Muscle of leg (tissue), 16 donors: ENCODE measurements at places on chromosomes 1 and 21. TPM values are rescaled to one million over a fixed set of nuclear protein-coding genes. Genes with fewer than 3 reads are reported as not detected.

DNA sequence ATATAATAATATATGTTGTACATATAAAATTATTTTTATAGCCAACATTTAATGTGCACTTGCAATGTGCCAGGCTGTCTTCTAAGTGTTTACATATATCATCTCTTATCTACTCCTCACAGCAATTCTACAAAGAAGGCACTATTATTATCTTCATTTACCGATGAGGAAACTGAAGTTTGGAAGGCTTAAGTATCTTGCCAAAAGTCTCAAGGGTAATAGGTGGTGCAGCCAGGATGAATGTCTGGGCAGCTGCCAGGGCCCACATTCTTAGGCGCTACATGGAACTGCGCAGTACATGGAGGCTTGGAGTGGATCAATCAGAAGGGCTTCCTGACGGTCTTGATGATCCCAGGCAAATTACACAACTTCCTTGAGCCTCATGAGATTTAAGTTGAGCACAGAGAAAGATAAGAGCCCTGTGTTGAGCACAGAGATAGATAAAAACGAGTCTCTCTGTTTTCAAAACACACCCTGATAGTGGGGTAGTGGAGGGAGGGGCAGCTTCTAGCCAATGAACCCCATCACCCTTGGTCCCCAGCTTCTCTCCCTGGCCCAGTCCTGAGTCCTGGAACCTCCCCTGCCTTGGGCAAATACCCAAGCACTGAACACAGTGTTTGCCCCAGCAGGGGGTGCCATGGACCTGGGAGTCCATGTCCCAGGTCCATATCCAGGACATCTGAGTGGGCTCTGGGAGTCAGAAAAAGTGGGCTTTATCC, 9.2 kb downstream of the POU3F1 start:
- no peak for DNase-seq

PCBP3 gene
- 1.7 TPM for polyA plus RNA-seq

- peak; percentile 45 for DNase-seq
Observed at GRCh38 chr1:101520302-101520701, 283.5 kb downstream of the S1PR1 start.

CLCA4 gene
- not detected for polyA plus RNA-seq

- DNase-seq, result peak; percentile 90
Observed at GRCh38 chr1:59367301-59368007, 70.6 kb downstream of the FGGY start.

GRCh38 chr1:4215391-4215790, 315.3 kb upstream of the C1orf174 start:
- no peak for DNase-seq

DNA sequence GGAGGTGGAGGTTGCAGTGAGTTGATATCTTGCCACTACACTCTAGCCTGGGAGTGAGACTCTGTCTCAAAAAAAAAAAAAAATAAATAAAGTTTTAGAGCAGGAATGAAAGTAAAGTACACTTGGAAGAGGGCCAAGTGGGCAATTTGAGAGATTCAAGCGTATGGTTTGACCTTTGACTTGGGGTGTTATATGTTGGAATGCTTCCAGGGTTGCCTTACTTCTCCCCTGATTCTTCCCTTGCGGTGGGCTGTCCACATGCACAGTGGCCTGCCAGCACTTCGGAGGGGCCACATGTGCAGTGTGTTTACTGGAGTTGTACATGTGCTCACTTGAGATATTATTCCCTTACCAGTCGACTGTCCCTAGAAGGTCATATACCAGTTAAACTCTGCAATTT, 295.5 kb upstream of the PROX1 start:
- no peak for DNase-seq

DNA sequence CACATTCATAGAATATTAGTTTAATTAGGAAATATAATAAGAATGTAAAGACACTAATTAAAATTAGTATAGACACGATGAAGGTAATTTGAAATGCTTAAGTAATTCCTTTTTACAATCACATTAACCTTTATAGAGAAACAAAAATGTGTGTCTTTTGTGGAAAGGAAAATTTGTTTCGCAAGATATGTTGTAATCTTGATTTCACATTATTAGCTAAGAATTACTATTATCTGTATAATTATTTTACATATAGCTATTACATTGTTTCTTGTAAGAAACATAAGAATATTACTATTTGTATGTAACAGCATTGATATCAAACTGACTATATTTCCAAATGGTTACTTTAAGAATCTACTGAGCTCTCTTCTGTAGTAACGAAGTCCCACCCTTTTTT, 111.2 kb downstream of the PTPRC start:
- no peak for DNase-seq

- no peak for DNase-seq
Observed at GRCh38 chr1:111977378-111977777, 12.1 kb downstream of the KCND3 start.

DNA sequence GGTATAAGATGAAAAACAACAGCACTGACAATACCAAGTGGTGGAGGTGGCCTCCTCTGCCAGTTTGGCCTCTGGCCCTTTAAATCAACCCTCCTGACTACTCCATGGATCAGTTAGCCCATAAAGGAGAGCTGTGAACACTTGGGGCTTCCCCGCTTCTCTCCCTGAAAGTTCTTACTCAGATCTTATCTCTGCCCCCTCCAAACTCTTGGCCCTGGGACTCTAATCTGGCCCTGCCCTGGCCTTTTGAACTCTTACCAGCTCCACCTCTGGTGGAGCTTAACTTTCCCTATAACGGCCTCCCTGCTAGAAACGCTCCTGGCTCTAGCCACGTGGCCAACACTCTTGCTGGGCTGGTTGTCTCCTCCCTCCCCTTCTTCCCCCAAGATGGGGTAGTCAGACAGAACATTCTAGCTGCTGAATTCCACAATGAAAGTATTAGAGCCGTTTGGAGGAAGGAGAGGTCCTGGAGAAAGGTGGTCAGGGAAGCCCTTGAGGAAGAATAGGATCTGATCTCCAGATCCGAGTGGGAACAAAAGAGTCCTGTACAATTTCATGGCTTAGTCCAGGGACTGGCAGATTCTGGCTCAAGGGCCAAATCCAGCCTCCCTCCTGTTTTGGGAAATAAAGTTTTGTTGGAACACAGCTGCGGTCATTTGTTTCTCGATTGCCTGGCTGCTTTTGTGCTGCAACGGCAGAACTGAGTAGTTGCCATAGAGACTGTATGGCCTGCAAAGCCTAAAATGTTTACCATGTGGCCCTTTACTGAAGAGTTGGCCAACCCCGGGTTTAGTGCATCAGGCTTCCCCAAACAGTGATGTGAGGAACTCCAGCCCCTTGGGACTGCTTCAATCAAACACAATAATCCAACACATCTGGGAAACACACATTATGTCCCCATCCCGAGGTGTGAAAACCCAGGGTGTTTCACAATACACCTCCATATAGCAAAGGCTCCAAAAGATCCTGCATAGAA, 9.5 kb upstream of the PIGR start:
- DNase-seq, result peak; percentile 70

TRABD2B gene
- polyA plus RNA-seq, result 5.5 TPM

FAM78B gene
- 1.9 TPM for polyA plus RNA-seq

GRCh38 chr1:186463511-186463910, 2.6 kb upstream of the PDC start:
- no peak for DNase-seq

ADGRB2 gene
- 21.0 TPM for polyA plus RNA-seq

NR1I3 gene
- 1.3 TPM for polyA plus RNA-seq

LMOD1 gene
- 30.2 TPM for polyA plus RNA-seq

BTF3L4 gene
- polyA plus RNA-seq, result 69.4 TPM

GRCh38 chr1:3644273-3644672, 5.6 kb downstream of the WRAP73 start:
- no peak for DNase-seq

- DNase-seq, result no peak
Observed at GRCh38 chr1:116260621-116261020, 112.4 kb upstream of the ATP1A1 start.

DNA sequence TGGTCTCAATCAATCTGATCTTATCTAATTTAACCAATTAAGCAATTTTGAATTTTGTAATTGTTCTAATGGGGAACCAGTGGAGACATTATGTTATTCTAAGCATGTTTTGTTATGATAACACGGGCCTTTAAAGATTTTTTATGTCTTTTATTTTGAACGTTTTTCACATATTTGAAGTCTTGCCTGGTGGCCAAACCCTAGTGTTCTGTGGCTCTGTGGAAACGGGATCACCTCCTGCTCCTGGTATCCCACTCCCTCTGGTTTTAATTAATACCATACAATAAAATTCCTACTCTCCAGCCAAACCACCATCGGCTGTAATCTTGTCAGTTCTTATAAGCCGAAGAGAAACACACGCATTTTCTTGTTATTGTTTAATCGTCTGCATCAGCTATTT, 22.9 kb upstream of the LMO4 start:
- DNase-seq, result no peak

- no peak for DNase-seq
Observed at GRCh38 chr1:216323344-216323743, 99.9 kb downstream of the USH2A start.

HJV gene
- 227 TPM for polyA plus RNA-seq

DNA sequence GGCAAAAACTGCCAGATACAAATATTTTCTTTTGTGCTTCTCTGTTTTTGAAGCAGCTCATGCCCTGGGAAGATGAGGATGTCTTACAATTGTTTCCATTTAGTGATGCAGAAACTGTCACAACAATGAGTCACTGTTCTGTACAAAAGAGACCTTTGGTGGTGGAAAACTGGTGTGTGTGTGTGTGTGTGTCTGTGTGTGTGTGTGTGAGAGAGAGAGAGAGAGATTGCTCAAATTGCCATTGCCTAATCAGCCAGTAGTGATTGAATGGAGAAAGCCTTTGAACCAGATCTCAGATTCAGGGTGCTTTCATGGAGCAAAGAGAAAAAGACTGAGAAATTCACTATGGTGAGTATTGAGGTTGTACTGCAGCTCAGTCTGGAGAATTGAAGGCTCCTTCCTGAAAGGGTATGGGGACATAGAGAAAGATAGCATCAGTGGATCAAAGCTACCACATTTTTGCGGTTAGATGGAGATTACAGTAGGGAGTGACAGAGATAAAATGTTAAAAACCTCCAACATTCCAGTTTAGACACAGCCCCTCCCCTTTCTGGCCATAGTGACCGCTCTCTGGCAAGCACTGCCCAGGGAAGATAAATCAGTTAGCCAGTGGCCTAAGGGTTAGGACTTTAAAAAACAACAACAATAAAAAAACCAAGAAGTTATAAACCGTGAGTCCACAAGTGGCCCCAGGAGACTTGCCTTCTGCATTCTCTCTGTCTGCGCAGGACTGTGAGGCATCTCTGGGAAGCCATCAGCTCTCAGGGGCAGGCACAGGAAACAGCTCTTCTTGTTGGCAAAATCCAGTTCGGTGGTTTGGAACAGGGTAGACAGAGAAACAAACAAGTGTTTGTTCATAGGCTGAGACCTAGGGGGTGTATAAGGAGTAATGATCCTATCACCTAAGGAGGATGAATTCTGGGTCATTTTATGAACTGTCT, 406.5 kb downstream of the DUSP10 start:
- peak; percentile 47 for DNase-seq

GRCh38 chr1:175742790-175743459, 470 bp downstream of the TNR start:
- DNase-seq, result peak; percentile 83

GRCh38 chr1:84582802-84583587, 8.8 kb upstream of the CTBS start:
- no peak for DNase-seq

GRCh38 chr1:11764115-11764514, 2.1 kb downstream of the C1orf167 start:
- DNase-seq, result no peak

DNA sequence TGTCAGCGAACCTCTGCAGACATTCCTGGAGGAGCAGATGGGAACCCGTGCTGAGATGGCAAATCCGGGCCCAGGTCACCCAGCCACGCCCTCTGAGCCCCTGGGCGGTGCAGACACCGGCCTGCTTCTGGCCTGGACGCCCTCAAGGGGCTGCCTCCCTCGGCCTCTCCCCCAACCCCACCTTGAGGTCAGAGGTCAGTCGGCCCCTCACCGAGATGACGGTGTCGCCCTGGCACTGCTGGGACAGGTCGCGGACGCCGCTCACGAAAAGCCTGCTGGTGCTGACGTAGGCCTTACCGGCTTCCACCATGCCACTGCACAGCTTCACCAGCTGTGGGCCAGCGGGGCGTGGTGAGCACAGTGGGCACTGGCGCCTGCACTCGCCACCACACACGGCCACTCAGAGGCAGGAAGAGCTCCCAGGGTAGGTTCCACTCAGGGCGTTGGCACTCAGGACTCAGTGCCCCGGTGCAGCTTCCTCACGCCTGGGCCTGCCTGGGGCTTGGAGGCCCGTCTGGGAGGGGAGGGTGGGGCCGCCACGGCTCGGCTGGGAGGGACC, 4.7 kb downstream of the ACAP3 start:
- no peak for DNase-seq

RHEX gene
- 0.65 TPM for polyA plus RNA-seq

KCNK1 gene
- 1.4 TPM for polyA plus RNA-seq

DNA sequence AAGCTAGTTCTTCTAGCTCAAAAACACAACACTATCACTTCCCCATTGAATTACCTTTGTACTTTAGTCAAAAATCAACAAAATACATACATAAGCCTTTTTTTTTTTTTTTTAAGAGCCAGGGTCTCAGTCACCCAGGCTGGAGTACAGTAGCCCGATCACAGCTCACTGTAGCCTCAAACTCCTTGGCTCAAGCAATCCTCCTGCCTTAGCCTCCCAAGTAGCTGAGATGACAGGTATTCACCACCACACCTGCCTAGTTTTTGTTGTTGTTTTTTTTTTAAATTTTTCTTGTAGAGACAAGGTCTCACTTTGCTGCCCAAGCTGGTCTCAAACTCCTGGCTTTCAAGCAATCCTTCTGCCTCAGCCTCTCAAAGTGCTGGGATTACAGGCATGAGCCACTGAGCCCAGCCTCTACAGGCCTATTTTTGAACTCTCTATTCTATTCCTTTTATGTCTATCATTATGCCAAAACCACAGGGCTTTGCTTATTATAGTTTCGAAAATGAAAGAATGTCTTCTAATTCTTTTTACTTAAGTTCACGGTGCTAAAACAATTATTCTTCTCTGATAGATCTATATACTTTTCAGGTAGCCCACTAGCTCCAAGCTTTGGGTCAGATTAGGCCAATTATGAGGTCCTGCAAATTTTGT, 29.6 kb downstream of the GPBP1L1 start:
- no peak for DNase-seq

KRTAP10-7 gene
- polyA plus RNA-seq, result not detected

AQP10 gene
- not detected for polyA plus RNA-seq

- no peak for DNase-seq
Observed at GRCh38 chr1:67308136-67308535, 463 bp downstream of the IL12RB2 start.

GRCh38 chr1:43963006-43963405, 6.8 kb upstream of the DPH2 start:
- DNase-seq, result no peak

DNA sequence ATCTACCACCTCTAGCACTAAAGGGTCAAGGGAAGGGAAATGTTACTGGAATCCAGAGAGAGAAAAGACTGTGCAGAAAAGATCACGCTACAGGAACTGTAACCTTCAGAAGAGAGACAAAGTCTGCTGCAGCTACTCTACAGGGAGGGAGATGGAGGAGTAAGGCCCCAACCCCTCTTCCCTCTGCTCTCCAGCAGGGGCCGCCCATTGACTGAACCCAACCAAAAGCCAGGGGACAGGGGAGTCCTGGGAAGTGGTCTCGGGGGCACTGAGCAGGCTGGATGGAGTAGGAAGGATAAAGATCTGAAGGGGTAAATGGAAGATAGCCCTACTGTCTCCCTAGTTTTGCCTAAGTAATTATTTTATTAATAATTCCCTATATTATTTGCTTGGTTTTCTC, 72.8 kb upstream of the NR5A2 start:
- DNase-seq, result no peak

C4BPA gene
- polyA plus RNA-seq, result 0.28 TPM

GRCh38 chr1:215651867-215652266, 84.8 kb downstream of the KCTD3 start:
- DNase-seq, result no peak
